ENCODE measurements at places on chromosomes 12 and 14. TPM values are rescaled to one million over a fixed set of nuclear protein-coding genes. Genes with fewer than 3 reads are reported as not detected.
A peak's percentile ranks its signal among the peaks of the same experiment; 100 is the strongest.

SPATS2 gene
- total RNA-seq = 37.3 TPM

CYP46A1 gene
- 5.2 TPM for total RNA-seq

SMCO2 gene
- total RNA-seq = 0.46 TPM

GPR162 gene
- 52.7 TPM for total RNA-seq

DNA sequence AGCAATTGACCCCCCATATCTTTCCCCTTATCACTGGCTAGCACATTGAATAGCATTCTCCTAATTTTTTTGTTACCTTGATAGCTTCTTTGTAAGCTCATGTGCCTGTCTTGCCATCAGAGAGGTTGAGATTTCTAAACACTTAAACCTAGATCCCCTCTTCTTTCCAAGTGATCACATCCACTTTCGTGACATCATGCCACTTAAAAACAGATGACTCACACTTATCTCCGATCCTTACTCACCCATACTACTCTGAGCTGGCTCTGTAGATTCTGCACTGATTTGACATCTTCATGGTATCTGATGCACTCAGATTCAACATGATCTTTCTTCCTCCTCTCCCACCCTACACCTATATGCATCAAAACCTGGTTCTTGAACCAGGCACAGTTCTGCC is 10.5 kb downstream of the GPR137C start:
- peaks cover 2% of the 10 kb centered on the region for H3K27me3 ChIP-seq
- no peak overlapping the region for H3K27ac ChIP-seq
- H3K36me3 ChIP-seq = no peaks in the 10 kb centered on the region
- H3K4me1 ChIP-seq = no peaks in the 10 kb centered on the region

DNA sequence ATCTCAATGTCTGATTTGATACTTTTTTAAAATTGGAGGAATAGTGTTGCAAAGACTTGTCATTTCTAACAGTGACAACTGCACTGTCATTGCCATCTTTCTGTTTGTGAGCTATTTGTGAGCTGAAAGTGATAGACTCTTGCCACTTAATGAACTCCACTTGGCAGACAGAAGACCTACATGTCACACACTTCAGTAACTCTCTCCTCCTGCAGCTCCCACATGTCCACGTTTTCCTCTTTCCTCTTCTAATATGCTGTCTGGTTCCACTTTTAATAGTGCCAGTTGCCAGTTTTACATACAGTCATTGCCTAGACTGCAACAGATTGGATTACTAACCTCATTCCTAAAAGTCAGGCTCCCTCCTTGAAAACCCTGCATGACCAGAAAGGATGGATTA is 121.5 kb downstream of the CAPZA3 start:
- no peaks in the 10 kb centered on the region for H3K27me3 ChIP-seq
- H3K27ac ChIP-seq = no peak overlapping the region
- H3K4me1 ChIP-seq = peaks cover 9% of the 10 kb centered on the region
- H3K4me3 ChIP-seq = no peak overlapping the region
- DNase-seq = no peak

DNA sequence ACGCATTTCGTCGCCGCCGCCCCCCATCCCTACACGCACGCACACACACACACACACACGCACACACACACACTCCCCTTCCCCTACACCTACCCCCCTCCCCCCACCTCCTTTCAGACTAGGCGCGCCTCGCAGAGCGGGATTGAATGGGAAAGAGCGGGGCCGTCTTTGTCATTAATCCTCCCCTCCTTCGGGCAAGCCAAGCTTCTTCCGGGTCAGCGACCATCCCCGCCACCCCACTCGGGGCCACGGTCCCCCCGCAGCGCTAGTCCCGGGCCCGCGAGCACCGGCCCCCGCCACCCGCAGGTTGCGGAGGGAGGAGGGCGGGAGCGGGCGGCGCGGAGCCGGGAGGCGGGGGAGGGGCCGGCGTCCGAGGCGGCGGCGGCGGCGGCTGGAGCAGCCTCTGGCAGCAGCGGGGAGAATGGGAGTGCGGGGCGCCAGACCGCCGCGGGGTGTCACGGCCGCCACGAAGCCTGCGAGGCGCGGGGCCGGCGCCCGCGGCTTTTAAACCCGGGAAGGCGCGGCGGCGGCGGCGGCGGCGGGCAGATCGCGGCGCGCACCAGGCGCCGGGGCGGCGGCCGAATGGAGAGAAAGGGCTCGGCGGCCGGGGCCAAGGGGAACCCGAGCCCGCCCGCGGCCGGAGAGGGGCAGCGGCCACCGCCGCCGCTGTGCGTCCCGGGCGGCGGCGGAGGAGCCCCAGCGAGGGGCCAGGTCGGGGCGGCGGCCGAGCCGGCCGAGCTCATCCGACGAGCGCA is at the start of gene TTC9:
Gene TTC9 (plus strand): TSS at position 369 of the 755 bp plus-strand sequence. CDS start 214 bp downstream, at position 583.
- H3K4me1 ChIP-seq = peaks cover 44% of the 10 kb centered on the region
- peaks cover 10% of the 10 kb centered on the region for H3K27me3 ChIP-seq
- peak within 1 kb of the TSS; percentile 74 for H3K27ac ChIP-seq
- H3K4me3 ChIP-seq = peak within 1 kb of the TSS; percentile 98
- H3K36me3 ChIP-seq = peaks cover 5% of the 10 kb centered on the region

- H3K4me1 ChIP-seq = no peaks in the 10 kb centered on the region
- no peaks in the 10 kb centered on the region for H3K36me3 ChIP-seq
- H3K27ac ChIP-seq = no peak overlapping the region
- no peaks in the 10 kb centered on the region for H3K27me3 ChIP-seq
- DNase-seq = no peak
- no peak overlapping the region for H3K4me3 ChIP-seq
Measured at GRCh38 chr12:115070313-115070712, 386.3 kb upstream of the TBX3 start.

DNA sequence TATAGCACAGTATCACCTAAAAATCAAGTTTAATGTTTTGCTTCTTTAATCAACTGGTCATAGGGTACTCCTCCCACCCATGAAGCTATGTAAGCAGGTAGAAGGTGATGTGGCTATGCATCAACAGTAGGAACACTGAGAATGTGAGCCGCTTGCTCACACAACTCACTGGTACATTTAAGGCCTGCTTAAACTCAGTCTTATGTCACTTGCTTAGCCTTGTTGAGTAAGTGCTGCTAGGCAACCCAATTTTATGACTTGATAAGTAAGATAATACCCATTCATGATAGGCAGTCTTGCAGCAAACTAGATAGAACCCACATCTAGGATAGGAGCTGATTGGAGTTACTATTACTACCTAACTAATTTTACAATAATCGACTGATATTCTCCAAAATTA is 70.0 kb upstream of the BMP4 start:
- no peaks in the 10 kb centered on the region for H3K36me3 ChIP-seq
- no peak for DNase-seq
- no peak overlapping the region for H3K27ac ChIP-seq
- H3K4me3 ChIP-seq = no peak overlapping the region

DNA sequence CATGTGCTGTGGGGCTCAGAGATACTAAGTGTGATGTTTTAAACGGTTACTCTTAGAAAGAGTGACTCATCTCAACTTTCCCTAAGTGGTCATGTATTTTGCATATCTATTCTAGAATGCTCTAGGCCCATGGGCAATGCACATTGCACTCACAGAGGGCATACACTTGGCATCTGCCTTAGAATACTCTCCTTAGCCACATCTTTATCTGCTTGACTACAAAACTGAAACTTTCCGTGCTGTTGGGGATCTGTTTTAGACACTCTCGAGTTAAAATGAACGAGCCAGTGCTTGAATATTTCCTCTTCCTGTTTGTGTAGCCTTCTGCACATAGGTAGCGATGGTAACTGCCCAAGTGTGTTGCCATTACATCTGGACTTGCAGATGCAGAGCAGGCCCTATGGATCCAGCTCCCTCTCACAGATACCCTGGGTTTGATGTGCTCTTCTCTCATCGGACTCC is 180.5 kb downstream of the CAND1 start:
- H3K4me1 ChIP-seq = peaks cover 9% of the 10 kb centered on the region
- H3K4me3 ChIP-seq = no peak overlapping the region
- no peak for DNase-seq
- H3K27me3 ChIP-seq = peaks cover 2% of the 10 kb centered on the region
- H3K36me3 ChIP-seq = no peaks in the 10 kb centered on the region

GRCh38 chr12:15231493-15231892 is 10.3 kb upstream of the RERG start:
- no peak overlapping the region for H3K27ac ChIP-seq
- H3K36me3 ChIP-seq = no peaks in the 10 kb centered on the region
- H3K27me3 ChIP-seq = no peaks in the 10 kb centered on the region
- no peak overlapping the region for H3K4me3 ChIP-seq

GRCh38 chr14:22650960-22651521 is 6.9 kb upstream of the OR6J1 start:
- H3K4me3 ChIP-seq = no peak overlapping the region
- no peaks in the 10 kb centered on the region for H3K27me3 ChIP-seq
- H3K4me1 ChIP-seq = no peaks in the 10 kb centered on the region
- DNase-seq = no peak
- no peaks in the 10 kb centered on the region for H3K36me3 ChIP-seq

DNA sequence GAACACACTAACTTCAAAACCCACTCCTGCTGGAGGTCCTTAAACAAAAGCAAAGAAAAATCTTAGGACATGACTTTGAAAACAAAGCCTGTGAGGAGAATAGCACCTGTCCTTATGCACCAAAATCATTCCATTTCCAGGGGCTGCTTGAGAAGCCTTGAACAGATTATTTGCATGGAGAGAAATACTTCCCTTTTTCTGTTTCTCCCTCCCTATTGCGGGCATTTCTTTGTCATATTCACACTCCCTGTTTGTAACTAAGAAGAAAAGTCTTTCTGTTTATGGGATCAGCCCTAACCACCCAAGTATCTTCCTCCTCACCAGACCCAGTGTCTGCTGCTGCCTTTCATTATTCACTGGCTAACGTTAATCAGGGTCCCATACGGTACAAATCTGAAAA is 218.8 kb downstream of the DPF3 start:
- H3K4me3 ChIP-seq = no peak overlapping the region
- no peak overlapping the region for H3K27ac ChIP-seq
- H3K27me3 ChIP-seq = peaks cover 3% of the 10 kb centered on the region

DNA sequence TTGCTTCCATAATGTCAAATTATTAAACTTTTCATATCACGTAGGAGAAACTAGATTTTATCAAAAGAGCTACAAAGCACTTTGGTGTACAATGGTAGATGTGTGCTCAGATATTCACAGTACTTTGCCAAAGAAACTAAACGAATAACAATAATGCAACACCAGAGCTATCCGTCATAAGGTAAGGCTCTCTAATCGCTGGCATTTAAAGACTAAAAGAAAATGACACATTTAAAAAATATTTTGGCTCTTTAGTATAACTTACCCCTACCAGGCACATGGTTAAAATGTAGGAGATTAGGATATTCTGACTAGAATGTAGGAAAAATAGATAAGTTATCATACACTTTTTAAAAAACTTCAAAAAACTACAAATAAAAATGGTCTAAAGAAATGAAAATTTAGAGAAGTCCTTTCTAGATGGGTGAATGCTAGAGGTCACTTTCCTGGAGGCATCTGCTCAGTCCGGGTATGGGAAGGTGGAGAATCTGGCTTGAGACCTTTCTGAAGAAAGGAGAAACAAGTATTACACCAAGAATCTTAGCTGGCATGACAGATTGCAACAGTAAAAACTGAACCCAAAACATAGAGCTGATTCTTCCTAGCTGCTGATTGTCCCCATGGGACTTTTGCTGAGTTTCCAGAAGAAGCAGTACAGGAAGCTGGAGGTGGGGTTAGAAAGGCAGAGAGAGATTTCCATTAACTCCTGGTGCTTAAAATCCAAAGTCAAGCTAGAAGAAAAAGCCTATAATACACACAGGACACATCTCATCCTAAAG is 67.9 kb downstream of the FAR2 start:
- no peaks in the 10 kb centered on the region for H3K27me3 ChIP-seq
- H3K27ac ChIP-seq = no peak overlapping the region
- no peak overlapping the region for H3K4me3 ChIP-seq

GRCh38 chr14:23130871-23131270 is 11.8 kb upstream of the CEBPE start:
- no peak for DNase-seq
- H3K27me3 ChIP-seq = peaks cover 3% of the 10 kb centered on the region
- H3K4me1 ChIP-seq = peaks cover 11% of the 10 kb centered on the region
- no peak overlapping the region for H3K4me3 ChIP-seq
- H3K36me3 ChIP-seq = peaks cover 9% of the 10 kb centered on the region

- H3K27me3 ChIP-seq = peaks cover 11% of the 10 kb centered on the region
- no peak overlapping the region for H3K27ac ChIP-seq
- no peak for DNase-seq
- H3K4me3 ChIP-seq = no peak overlapping the region
- H3K4me1 ChIP-seq = peaks cover 55% of the 10 kb centered on the region
- H3K36me3 ChIP-seq = peaks cover 5% of the 10 kb centered on the region
Measured at GRCh38 chr12:109721276-109721675, 7.7 kb downstream of the FAM222A start.

DNA sequence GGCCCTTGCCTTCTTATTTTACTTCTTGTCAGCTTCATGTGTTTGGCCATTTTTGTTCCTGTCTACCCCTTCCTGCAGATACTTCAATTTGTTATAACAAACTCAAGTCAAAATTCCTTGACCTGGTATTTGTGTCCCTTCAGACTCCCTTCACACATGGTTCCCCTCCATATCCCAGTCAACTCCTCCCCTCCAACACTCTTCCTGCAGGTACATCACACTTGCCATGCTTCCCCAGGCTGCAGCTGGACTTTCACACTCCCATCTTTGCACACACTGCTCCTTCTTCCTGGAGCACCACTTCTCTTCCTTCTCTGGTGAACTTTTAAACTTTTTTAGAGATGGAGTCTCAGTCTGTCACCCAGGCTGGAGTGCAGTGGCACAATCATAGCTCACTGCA is 18.9 kb upstream of the FIGNL2 start:
- peaks cover 27% of the 10 kb centered on the region for H3K4me1 ChIP-seq
- H3K27ac ChIP-seq = no peak overlapping the region
- H3K4me3 ChIP-seq = no peak overlapping the region
- no peaks in the 10 kb centered on the region for H3K36me3 ChIP-seq

- no peak overlapping the region for H3K4me3 ChIP-seq
- H3K4me1 ChIP-seq = no peaks in the 10 kb centered on the region
- H3K36me3 ChIP-seq = peaks cover 8% of the 10 kb centered on the region
- DNase-seq = peak; percentile 84
- no peak overlapping the region for H3K27ac ChIP-seq
Measured at GRCh38 chr14:105448706-105449111, 25.9 kb upstream of the CRIP2 start.

GRCh38 chr14:104786726-104787675 is 8.5 kb downstream of the AKT1 start:
- H3K36me3 ChIP-seq = peaks cover 4% of the 10 kb centered on the region
- H3K27me3 ChIP-seq = peaks cover 10% of the 10 kb centered on the region
- H3K27ac ChIP-seq = no peak overlapping the region
- DNase-seq = no peak

Data from endothelial cell (in vitro differentiated cells).